EH (cell line): ENCODE measurements at places on chromosomes 5 and 9.

GRCh38 chr5:180173875-180174586 lies 35.0 kb downstream of the RASGEF1C start:
- DNase-seq, result no peak

GRCh38 chr5:96091874-96092273 lies 130.2 kb upstream of the ELL2 start:
- DNase-seq, result no peak

GRCh38 chr9:111036429-111036789 lies 1.9 kb downstream of the LPAR1 start:
- peak; percentile 75 for DNase-seq

GRCh38 chr9:79610791-79611614 lies 39.2 kb downstream of the TLE4 start:
- peak; percentile 98 for DNase-seq

DNA sequence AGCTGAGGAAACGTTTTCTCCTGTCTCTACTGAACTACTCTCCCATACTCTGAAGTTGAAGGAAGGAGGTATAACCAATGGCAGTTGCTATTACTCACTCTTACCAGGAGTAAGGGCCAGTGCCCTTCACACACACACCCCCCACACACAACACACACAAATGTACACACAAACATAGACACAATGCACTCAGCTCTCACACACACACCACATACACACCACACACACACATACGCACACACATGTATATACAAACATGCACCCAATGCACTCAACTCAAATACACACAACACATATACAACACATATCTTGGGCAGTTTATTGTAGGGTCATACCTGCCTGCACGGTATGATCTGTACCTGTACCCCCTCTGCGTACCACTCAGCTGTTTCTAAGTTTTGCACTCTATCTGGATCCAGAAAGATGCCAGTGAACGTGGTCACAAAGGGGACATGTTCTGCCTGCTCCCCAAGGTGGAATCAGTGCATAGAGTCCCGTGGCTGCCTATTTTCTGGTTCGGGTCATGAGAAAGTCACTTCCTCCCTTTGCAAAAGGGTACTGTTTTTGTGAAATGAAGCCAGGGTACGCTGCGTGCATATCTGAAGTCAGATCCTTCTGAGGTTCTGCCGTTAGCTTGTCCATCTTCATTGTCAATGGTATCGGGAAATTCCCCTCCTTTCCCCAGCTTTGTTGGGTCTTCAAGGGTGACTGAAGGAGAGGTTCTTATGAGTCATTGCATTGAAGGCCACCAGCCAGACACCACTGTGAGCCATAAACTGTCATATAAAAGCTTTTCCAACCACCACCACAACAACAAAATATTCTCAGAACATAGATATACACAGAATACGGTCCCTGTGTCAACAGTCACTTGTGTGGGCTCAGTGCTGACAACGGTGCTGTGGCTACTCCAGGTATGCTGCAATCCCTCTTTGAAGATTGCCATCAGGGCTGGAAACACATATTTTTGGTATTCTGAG lies 131.9 kb downstream of the UGCG start:
- peak; percentile 37 for DNase-seq

DNA sequence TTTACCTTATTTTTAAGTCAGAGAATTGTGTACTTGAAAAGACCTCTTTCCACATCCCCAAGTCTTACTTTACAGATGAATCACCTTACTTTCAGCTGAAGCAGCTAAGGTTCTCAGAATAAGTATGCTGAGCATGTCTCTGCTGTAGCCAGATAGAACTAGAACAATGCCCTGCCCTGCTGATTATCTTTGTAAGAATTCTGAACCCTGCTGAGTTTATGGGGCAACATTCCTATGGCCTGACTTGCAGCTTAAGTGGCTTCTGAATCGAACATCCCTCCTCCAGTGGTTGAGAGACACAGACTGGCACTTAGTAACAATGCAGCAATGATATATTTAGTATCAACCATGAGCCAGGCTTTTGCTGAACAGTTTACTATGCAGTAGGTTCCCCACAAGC lies 592.0 kb upstream of the WWC1 start:
- peak; percentile 100 for DNase-seq

- no peak for DNase-seq
These were observed 1.8 kb upstream of the CCL28 start for GRCh38 chr5:43413966-43414365.

DNA sequence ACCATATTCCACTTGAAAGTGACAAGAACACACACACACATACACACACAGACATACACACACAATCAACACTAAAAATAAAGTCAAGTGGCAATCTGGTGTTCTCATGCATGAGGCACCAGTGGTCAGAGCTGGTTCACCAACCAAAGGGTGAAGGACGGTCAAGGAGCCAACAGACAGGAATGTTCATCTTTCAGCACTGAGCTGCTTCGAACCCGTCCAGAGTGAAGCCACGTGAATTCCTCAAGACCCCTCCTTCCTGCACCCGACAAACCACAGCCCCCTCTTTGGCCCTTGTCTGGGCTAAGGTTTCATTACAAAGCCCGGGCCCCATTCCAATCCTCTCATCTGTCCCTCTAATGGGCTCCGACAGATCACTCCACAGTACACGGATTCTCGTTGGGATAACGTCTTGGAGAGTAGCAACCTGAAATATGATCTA lies 84.5 kb upstream of the SMIM23 start:
- DNase-seq, result no peak

GRCh38 chr9:85876628-85877027 lies 64.3 kb upstream of the NAA35 start:
- no peak for DNase-seq
